ENCODE measurements at places on chromosomes 7 and 10. TPM values are rescaled to one million over a fixed set of nuclear protein-coding genes. Genes with fewer than 3 reads are reported as not detected.

GRCh38 chr10:11162828-11163599, 145.3 kb downstream of the CELF2 start:
- DNase-seq = no peak

DNA sequence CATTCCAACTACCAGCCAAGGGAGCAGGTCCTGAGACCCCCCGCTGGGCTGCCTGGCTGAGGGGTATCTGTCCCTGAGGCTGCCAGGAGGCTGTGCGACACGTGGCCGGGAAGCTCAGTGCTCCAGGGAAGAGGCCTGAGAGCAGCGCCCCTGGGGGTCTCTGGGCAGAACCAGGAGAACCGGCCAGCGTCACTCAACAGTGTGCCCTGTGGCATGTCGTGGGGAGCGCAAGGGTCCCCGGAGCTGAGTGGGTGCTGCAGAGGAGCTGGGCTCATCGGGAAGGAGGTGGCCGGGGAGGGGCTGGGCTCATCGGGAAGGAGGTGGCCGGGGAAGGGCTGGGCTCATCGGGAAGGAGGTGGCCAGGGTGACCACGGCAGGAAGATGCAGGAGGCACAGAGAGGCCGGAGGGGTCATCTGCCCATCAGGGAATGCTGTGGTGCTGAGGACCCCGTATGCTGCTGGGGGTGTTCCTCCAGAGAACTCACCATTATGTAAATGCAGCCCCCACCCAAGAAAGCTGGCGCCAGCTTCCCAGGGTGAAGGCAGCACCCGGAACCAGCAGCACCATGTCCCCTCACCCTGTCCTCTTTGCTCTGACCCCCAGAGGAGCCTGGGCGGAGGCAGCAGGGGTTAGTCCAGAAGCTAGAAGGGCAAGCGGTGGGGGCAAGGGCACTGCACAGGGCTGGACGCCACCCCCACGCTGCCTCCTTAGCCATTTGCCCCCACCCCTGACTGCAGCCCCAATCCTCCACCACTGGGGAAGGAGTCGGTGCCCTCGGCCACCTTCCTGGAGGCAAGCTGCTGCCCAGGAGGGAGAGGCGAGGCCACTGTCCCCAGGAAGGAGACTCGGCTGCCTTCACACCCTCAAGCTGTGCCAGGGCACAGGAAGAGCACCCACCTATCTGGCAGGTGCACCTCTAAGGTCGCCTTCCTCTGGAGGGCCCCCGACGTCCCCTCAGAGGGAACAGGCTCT, 33.3 kb downstream of the CALML3 start:
- DNase-seq = no peak

CFAP46 gene
- not detected for total RNA-seq

- no peak for DNase-seq
These were observed 31.1 kb upstream of the ABCA13 start for GRCh38 chr7:48140001-48140681.

- no peak for DNase-seq
These were observed 1.2 kb downstream of the MAPK8 start for GRCh38 chr10:48307711-48308018.
